ENCODE measurements at places on chromosomes 2 and 18.

GRCh38 chr2:239607517-239608191 is 206.8 kb upstream of the HDAC4 start:
- DNase-seq, result no peak

DNA sequence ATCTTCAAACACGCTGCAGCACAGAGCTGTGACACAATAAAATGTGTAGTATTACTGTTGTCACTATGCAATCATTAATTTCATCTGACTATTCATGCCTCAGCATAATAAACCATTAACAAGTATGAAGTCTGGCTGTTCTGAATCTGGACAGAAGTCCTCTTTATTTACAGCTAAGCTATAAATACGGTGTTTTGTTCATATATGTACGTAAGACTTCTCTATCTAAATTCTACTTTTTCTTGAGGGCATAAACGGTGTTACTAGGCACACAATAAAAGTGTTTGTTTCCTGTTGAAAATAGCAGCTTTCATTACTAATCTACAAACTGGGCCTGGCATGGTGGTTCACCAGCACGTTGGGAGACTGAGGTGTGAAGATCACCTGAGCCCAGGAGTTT is 443.8 kb downstream of the NCKAP5 start:
- DNase-seq, result no peak

DNA sequence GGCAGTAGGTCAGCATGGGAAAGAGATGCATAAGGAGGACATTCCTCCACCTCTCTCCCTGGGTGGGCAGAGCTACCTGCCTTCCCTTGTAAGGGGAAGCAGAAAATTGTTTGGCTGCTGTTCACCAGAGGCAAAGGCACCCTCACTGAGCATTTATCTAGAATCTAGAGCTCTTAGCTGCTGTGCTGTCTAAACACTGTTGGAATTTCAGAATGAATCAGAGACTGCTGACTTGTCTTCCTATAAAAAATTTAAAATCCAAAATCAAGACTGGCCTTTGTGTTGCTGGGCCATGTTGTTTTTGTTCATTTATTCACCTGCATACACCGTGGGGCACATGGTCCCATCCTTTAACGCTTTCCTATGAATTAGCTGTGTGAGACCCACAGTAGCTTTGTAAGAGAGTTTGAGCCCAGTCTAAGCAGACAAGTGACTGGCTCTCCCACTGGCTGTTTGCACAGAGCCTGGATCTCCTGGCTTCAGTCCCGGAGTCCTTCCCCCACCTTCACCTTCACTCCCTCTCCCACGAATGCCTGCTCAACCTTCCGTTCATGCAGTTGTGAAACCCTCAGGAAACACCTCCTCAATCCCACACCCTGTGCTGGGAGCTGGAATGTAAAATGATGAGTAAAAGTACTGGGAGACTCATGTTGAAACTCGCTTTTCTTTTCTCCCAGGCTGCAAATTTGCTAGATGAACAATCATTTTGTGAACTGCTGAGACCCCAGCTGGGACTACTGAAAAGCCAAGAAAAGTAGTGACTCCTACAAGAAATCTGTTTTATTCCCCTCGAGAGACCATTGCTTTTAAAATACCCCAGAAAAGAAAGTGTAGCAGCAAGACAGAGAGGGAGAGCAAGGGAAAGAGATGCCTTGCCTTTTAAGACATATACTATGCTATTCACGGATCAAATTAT is 76.2 kb downstream of the FAM168B start:
- DNase-seq, result no peak

DNA sequence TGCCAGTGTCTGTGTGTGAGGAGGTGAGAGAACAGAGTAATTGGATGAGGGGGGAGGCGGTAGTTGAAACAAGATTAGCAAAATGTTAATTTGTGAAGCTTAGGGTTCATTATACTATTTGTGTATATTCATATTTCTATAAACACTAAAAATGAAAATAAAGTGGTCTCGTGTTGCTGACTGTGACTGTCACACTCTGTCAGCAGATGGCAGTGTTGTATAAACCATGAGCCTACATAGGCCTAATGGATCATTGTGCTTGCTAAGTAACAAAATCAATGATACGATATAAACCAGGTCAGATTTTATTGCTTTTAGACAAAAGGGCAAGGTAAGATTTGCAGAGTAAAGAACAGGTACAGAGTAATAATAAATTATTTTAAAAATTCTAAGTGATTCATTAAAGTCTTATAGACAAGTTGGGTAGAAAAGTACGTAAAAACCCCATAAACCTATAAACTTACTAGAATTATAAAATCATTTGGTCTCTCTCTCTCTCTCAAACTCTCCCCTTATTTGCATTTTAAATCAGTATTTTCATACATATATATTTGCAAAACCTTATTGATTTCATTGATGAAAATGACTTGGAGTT is 182.7 kb downstream of the RPIA start:
- no peak for DNase-seq

DNA sequence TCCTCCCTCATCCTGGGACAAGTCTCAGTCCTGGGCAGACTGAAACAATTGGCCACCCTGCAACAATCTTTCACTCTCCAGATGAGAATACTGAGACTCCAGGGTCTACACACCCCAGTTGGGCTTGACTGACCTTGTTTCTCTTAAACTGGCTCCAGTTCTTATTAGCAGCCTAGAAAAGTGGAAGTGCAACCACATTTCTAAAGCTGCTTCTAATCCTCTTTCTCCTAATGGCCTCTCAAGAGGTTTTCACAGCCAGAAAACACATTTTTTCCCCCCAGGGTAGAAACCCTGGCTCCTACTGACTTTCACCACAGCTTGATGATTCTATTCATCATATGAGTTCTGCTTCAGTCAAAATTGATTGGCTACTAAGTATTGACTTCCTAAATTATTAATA is 45.8 kb downstream of the SLC4A5 start:
- DNase-seq, result no peak

DNA sequence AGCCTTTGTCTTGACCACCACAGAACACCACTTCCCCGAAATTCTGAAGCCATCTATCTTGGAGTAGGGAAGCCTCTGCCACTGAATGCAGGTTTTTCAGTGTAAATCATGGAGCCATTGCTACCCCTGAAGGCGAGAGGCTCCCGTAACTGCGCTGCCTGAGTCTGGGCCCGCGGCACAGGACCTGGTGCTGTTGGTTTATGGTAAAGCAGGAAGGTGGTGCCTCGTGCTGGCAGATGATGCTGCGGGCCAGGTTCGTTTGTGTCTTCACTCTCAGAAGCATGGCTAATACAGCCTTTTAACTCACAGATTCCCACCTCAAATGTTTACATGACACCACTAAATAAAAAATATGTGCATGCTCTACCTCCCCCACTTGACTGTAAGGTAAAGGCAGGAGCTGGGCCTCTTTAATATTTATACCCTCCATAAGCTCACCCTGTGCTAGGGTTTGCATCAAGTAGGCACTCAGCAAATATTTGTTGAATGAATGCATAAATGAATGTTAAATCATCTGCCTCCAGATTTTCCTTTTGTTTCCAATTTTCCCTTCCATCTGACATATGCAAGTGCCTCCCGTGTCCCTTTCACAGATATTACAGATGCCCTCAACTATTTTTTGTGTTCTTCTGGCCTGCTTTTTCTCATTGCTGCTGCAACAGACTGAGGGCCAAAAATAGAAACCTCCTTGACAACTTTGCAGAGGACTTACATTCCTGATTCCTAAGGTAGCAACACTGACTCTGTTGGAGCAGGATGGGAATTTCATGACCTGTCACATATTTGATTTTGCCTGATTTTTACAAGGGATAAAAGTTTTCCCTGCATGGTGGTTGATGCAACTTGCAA is 83.5 kb upstream of the CPO start:
- DNase-seq, result no peak

DNA sequence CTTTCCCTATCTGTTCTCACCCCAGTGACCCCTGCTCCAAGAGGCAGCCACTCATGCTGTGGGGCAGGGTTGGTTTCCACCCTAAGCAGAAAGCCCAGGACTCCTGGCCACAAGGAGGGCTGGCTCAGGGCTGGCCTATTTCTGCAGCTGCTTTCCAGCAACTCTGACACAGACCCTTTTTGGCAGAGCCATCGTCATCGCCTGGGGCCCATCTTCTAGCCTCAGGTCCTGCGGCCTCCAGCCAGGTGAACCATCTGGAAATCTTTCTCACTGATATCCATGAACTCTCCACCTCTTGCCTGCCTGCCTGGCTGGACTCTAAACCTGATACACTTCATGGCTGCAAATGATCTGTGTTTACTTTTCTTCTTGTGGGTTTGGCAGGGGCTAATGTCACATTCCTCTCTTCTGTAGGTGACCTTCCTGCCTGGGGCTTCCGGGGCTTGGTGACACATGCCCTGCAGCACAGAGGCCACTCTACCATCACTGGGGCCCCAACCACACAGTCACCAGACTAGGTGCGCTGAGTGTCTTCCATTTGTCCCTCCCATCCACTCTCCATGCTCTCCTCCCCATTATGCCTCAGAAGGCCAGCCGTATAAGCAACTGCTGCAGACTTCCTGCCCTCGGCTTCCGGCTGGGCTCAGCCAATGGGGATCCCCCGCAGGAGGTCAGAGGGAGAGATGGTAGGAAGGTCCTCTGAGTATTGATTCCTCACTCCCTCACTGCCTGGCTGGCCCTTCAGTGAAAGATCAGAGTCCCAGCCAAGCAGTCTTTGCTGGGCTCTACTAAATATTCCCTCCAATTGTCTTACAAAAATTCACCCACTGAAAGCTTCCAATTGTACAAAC is 9.7 kb upstream of the COPS8 start:
- DNase-seq, result no peak

DNA sequence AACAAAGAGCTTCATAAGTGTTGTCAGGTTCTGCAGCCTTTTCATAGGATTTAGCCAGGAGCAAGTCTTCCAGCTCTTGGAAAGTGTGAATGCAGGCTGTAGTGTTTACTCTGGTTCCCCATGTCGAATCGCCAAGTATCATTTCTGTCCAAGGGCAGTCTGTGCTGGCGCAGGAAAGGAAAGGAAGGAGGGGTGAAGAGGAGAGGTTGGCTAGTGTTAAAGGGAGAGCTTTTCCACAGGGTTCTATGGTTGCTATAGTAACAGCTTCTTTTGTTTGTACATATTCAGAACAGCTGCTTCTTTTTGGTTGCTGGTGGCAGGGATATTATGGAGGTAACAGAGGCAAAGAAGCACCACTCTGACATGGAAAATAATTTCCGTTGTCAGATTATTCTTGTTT is 69.9 kb downstream of the KCNH7 start:
- no peak for DNase-seq

DNA sequence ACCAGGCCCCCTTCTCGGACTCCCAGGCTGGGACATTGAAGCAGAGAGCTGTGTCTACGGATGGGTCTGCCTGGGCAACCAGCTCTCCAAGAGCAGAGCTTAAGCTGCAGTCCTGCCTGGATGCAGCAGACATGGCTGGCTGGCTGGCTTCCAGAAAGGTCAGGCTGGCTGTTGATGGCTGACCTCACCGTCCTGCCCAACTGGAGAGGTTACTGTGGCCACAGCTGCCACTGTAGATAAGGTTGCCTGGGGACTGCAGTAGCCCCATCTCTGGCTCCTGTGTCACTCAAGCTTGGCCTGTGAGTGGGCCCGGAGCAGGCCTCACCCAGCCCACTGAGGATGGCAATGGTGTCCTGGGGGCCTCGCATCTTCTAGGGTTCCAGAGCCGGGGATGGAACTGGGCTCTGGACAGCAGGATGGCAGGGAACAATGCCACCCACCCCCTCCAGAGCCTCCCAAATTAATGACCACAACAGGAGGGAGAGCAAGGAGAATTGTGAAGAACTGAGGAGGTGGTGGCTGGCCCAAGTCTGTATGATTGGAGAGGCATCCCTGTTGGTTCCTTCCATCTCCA is 37.0 kb upstream of the FOSL2 start:
- DNase-seq, result no peak

DNA sequence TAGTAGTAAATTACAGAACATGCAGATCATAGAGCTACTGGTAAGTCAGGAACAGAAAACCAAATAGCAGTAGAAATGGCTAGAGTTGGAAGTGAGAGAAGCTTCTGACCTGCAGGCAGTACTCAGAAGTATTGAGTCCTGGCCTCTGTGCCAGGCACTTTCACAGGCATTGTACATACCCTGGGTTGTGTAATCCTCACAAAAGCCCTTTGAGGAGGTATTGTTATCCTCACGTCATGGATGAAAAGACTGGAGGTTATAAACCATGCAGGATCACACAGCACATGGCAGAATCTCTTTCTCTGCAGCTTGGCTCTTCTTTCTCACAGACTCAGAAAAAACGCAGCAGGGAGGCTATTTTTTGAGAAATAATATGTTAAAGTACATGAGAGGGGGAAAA is 789.3 kb upstream of the FAM98A start:
- DNase-seq, result no peak
